ENCODE measurements at places on chromosomes 1 and 21. TPM values are rescaled to one million over a fixed set of nuclear protein-coding genes. Genes with fewer than 3 reads are reported as not detected.

PCP4L1 gene
- total RNA-seq, result not detected

GRCh38 chr1:100377590-100378361 is 25.5 kb downstream of the CDC14A start:
- DNase-seq, result no peak

F13B gene
- total RNA-seq, result not detected

GRCh38 chr1:208004851-208005250 is 93.9 kb upstream of the CD34 start:
- DNase-seq, result no peak

MYOM3 gene
- total RNA-seq, result 0.20 TPM

DNA sequence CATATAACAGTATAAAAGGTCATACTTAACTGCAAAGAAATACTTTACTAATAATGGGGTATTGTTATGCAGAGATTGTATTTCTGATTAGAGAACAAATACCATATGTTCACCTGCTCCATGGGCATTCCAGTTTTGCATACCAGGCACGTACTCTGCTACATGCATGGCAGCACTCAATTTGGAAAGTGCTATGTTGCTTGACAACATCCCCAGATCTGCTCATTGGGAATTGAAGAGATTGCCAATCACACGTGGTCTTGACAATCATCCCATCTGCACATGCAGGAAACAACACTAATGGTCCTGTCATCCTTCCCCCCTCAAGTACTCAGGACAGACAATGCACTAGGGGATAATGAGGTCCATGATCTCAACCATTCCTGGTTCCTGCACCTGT is 63.4 kb upstream of the PDE4B start:
- no peak for DNase-seq

- DNase-seq, result no peak
Observed at GRCh38 chr1:177354247-177354646, 183.5 kb downstream of the BRINP2 start.

DNA sequence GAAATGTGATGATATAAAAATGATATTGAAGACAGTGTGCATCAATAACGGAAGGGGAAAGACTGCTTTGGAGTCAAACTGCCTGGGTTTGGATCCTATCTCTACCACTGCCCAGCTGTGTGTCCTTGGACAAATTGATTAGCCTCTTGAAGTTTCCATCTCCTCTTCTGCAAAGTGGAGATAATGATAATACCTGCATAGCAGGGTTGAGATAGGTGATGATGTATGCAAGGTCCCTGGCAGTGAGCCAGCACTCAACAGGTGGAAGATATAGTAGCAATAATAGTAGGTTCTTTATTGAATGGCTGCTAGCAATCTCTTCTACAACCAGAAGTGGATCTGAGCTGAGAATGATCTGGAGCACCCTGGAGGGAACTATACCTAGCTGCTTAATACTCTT is 166.7 kb downstream of the MIS18A start:
- DNase-seq, result no peak

DIRAS3 gene
- 0.63 TPM for total RNA-seq

UMODL1 gene
- not detected for total RNA-seq

DNA sequence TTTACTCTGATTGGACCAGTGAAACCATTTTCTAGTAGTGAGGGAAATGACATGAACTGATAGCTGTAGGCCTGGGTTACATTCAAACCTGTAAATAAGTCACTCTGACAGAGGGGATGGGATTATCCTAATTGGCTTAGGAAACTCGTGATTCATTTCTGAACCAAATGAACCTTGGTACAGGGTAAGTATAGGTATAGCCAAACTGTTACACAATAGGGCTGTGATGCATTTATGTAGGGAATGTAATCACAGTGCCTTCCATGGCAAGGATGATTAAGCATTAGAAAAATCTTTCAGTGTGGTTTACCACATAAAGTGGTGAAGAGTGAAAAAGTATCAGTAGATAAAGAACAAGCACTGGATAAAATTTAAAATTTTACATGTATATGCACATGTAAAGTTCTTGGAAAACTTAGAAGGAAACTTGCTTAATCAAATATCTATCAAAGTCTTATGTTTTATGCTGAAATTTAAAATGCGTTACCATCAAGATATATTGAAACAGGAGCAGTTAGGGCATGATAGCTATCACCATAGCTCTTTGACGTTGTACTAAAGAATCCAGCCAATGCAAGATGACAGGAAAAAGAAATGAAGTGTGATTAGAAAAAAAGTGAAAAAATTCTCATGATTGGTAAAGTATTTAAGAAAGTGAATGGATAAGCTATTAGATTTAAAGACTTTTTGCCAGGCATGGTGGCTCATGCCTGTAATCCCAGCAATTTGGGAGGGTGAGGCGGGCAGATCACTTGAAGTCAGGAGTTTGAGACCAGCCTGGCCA is 63.0 kb downstream of the RABGAP1L start:
- no peak for DNase-seq

DNA sequence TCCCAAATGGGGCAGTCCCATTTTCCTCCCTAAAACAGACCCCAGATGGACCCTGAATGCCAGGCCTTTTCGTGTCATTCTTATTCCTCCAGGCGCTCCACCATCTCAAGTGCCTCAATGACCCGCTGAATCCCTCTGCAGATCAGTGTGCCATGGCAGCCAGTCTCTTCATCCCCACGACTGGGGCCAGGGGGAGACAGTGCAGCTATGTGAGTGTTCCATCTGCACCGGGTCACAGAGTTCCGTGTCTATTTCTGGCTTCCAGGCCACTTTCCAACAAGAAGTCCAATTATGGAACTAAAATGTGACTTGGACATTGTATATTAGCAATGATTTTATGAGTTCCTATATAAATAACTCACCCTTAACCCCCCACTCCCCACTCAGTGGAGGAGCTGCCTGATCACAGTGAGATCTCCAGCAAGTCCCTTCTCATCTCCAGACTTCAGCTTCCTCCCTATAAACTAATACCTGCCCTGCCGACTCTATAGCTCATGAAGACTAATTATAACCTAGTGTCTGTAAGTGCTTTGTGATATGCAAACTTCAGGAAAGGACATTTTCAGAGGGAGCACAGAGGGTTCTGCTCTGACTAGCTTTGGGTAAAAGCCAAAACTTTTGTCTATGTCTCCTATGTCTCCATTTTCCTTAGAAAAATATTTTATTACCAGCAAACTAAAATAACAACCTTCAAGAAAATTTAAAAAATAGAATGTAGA is 56.3 kb upstream of the NFASC start:
- no peak for DNase-seq

KPRP gene
- total RNA-seq, result not detected

DNA sequence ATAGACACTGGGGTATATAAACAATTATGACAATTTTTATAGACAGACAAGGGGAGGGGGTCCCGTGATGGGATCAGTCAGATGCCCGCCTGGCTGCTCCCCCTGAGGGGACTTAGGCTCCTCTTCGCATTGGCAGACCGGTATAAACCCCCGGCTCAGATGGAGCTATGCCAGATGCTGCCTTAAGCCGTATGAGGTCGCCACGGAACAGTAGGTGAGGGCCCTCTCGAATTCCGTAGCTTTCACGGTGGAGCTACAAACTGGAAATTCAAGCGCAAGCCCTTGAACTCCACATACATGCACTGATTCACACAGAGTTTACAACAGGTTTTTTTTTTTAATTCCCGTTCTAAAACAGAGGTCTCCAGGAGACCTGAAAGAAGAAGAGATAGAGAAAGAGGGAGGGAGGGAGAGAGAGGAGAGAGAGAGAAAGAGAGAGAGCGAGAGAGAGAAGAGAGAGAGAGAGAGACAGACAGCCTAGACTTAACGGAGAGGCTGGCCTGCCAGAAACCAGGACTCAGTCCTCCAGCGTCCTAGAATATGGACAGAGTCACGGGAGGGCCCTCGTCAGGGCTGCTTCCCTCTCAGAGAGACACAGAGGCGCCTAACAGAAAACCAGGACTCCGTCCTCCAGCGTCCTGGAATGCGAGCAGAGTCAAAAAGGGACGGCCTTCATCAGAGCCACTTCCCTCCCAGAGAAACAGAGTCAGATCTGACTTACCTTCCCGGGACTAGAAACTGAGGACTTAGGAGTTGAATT is 24.4 kb upstream of the TMEM54 start:
- no peak for DNase-seq

GRCh38 chr1:162016631-162017030 is 7.0 kb downstream of the OLFML2B start:
- no peak for DNase-seq

LINGO4 gene
- not detected for total RNA-seq

- DNase-seq, result no peak
Observed at GRCh38 chr21:44441581-44442265, 13.6 kb upstream of the LRRC3 start.

AVPR1B gene
- total RNA-seq, result not detected

PFKL gene
- 136 TPM for total RNA-seq

DNA sequence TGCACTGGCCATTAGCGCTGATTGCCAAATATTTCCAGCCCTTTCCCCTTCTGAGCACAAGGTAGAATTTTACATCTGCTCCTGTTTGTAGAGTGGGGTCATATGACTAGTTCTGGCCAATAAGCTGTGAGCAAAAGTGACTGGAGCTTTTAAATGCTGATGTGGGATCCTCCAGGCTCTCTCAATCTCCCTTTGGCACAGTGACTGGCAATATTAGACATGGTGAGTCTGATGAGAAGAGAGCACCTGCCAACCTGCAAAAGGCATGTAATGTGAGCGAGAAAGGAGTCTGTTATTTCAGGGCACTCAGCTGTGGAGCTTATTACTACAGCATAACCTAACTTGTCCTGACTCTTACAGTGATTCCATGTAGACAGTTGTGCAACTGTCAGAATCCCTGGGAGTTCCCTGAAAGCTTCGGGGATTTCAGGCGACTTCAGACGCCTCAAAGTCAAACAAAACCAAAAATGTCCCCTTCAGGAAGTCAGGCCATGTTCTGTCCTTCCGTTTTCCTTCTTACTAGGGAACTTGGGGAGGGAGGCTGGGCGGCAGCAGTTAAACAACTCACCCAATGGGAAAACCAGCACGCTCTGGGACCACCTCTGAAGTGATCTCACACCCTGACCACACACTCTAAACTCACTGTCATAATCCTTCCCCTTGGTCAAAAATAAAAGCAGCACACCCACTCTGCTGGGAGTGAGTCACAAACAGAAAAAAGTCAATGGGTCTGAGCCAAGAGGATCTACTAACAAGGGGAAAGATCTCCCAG is 3.6 kb upstream of the RASSF5 start:
- no peak for DNase-seq

DNA sequence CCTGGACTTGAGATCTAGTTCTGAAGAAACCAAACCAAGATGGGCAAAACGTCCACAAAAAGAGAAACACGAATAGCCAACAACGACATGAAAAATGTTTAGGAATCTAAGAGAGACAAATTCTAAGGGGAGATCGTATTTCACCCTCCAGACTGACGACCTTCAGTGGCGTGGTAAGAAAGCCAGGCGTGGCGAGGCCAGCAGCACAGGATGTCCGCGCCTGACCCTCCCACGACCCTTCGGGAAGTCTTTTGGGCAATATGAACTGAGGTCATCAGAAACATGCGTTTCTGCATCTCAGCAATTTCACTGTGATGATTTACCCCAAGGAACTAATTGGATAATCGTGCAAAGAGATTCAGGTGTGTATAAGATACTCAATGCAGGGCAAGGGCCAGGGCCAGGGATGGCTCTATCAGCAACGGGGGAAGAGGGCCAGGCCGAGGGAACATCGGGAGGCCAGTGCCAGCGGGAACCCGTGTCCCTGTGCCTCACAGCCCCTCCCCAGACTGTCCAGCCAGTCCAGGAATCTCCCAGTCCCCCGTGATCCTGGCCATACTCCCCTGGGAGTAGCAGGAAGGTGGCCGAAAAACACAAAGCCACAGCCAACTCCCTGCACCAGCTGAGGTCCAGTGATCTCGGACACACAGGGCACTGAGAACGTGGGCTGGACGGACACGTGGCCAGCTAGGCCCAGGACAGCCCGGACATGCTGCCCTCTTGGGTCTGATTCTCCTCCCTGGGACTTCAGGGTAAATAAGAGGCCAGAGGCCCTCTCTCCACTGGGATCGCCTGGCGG is 53.6 kb upstream of the ADARB1 start:
- no peak for DNase-seq

CGN gene
- 1.1 TPM for total RNA-seq

GRCh38 chr1:111392042-111392441 is 35.5 kb downstream of the OVGP1 start:
- DNase-seq, result no peak

KCNE2 gene
- 0.44 TPM for total RNA-seq

COA7 gene
- 9.8 TPM for total RNA-seq

- DNase-seq, result no peak
Observed at GRCh38 chr1:9822897-9823692, 670 bp downstream of the CLSTN1 start.

DNA sequence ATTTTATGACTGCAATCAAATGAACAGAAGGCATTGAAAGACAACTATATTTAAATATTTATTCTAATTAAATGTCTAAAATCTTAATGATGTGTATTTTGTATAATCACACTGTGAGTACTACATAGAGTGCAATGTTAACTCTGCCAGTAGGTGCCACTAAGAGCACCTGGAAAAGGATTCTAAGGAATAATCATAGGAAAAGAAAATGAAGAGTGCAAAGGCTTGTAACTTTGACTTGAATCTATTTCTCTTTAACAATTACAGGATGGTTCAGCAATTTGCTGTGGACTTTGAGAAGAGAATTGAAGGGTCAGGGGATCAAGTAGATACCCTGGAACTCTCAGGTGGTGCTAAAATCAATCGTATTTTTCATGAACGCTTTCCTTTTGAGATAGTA is 200.4 kb downstream of the DNM3 start:
- peak; percentile 33 for DNase-seq

PPFIA4 gene
- total RNA-seq, result 0.21 TPM

DUSP23 gene
- total RNA-seq, result 114 TPM

GRCh38 chr1:118617916-118618315 is 370.2 kb downstream of the TBX15 start:
- DNase-seq, result no peak

DNA sequence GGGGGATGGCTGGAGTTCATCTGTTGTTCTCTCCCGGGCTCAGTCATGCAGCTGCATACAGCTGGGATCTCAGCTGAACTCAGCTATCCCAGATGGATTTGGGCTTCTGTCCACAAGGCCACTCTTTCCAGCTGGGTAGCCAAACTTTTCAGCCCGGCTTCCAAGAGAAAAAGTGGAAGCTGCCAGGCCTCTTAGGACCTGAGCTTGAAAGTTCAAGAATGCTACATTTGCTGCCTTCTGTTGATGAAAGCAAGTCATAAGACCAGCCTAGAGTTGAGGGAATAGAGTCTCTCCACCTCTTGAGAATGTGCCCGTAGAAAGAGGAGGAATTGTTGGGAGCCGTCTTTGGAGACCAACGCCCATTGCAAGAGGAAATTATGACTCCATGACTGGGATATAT is 95.3 kb downstream of the C1orf21 start:
- peak; percentile 57 for DNase-seq

LRIF1 gene
- 6.6 TPM for total RNA-seq

DNA sequence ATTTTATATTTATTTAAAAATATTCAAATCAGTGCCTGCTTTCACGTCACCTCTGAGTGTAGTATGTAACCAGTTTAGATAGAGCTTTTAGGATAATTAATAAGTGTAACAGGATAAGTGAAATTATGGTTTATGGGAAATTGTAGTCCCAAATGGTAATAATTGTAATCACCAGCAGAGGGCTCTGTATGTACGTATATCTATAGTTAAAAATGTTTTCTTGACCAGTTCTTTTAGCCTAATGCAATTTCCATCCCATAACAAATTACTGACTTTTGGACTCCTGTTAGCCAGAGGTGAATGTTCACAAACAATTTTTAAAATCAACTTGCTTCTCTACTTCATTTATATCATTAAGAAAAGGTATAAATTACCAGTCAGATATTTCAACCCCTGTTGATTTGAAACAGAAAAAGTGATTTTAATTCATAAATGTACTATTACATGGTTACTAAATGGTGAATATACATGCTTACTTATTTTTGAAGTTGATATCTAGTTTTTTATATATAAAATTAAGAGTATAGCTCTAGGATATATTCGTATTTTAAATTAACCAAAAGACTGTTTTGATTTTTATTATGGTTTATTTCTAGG is 25.3 kb downstream of the SLC30A7 start:
- DNase-seq, result peak; percentile 61
